ENCODE measurements at places on chromosomes 12 and 14.
A peak's percentile ranks its signal among the peaks of the same experiment; 100 is the strongest.

- no peak for DNase-seq
Observed at GRCh38 chr12:66365718-66366490, 63.6 kb downstream of the HELB start.

GRCh38 chr12:54385251-54385914, 850 bp upstream of the ZNF385A start:
- DNase-seq = no peak

GRCh38 chr14:54881235-54881760, 21.3 kb downstream of the GCH1 start:
- no peak for DNase-seq

DNA sequence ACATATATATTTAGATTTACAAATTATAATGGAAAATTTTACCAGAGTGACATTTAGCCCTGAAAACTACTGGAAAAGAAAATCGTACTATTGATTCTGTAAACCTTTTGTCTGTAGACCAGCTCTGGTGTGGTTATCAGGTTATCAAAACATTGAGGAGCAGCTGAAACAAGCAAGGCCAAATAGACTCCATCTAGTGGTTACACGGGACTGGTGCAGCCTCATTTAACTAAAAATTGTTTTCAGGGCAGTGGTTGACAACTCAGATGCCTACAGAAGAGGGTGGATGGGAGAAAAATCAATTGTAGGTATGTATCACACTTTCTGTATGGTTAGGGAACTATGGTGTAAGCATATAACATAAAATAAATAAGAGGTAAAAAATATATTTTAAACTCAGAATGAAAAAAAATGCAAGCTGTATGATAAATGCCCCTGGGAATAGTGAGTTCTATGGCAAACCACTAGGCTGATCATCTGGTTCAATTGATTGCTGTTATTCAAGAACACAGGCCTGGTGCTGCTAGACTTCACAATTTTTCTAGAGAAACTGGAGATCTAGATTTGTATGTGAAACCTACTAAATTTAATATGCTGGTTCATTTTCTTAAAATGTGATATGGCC, 51.2 kb downstream of the ACSS3 start:
- DNase-seq = peak; percentile 4

- DNase-seq = no peak
Observed at GRCh38 chr14:46323404-46323762, 328.2 kb downstream of the RPL10L start.

GRCh38 chr14:51432302-51432948, 192.4 kb downstream of the TMX1 start:
- DNase-seq = no peak

DNA sequence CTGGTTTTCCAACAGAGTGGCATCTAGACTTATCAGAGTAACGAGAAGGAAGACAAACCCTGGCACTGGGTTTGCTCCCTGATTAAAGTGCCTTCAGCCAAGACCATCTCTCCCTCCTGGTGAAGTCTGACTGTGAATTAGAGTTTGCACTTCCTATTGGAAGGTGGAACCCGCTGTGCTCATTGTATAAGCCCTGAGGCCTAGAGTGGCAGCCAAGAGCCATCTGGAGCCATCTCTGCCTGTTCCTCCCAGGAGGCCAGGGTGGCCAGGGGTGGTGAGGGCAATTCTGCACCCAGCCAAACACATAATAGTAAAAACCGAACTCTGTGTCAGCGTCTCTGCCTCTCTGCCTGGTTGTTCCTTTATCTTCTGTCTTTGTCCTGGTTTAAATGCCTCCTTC, 25.0 kb downstream of the MFAP5 start:
- no peak for DNase-seq

- DNase-seq = no peak
Observed at GRCh38 chr14:96911499-96912149, 114.4 kb downstream of the VRK1 start.

Measured in GM18507 (cell line).